Skeletal muscle tissue (tissue), 5 donors: ENCODE measurements at places on chromosomes 6 and 20. TPM values are rescaled to one million over a fixed set of nuclear protein-coding genes. Genes with fewer than 3 reads are reported as not detected.

TMEM244 gene
- total RNA-seq, result not detected

DPPA5 gene
- not detected for total RNA-seq

AURKA gene
- 9.4 TPM for total RNA-seq

ZNF311 gene
- total RNA-seq, result 1.6 TPM

ABHD16B gene
- not detected for total RNA-seq

POPDC3 gene
- 52.2 TPM for total RNA-seq

IL20RA gene
- total RNA-seq, result 9.9 TPM

DSP gene
- 3.1 TPM for total RNA-seq

BHLHE23 gene
- not detected for total RNA-seq

HSPA1L gene
- total RNA-seq, result 5.2 TPM

TFEB gene
- 7.8 TPM for total RNA-seq

SPATA25 gene
- total RNA-seq, result 2.6 TPM

WFDC5 gene
- total RNA-seq, result not detected

MLIP gene
- 27.7 TPM for total RNA-seq
